Stimulated activated CD8-positive, alpha-beta memory T cell treated with anti-CD3 and anti-CD28 coated beads, Interleukin-15, amount 100 ng/mL, for 24 hours (primary cell): ENCODE measurements at places on chromosomes 2 and 18.

DNA sequence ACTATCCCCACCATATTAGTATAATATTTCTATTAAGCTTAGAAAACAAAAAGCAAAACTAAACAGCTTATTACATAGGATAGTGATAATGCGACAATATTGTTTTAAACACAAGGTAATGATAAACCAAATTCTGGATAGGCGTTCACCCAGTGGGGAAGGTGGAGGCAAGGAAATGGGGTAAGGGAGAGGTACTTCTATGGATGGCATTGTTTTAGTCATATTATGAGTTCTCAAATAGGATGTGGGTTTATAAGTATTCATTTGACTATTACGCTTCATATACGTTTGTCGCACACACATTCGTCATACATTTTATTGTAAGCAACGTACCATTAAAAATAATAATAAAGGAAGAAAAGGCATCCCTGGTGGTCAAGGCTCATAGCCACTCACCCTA, 88.8 kb upstream of the DNMT3A start:
- DNase-seq, result no peak

DNA sequence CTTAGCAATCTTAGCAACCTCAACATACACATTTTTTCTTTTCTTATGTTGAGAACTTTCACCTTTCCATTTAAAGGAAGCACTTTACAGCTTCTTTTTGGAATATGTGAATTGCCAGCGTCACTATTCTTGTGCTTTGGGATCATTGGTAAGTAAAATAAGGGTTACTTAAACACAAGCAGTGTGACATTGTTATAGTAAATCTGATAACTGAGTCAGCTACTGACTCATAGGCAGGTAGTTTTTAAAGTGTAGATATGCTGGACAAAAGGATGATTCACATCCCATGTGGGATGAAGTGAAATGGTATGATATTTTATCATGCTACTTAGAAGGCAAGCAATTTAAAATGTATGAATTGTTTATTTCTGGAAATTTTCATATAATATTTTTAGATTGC, 637.2 kb downstream of the DCDC2C start:
- DNase-seq, result no peak

DNA sequence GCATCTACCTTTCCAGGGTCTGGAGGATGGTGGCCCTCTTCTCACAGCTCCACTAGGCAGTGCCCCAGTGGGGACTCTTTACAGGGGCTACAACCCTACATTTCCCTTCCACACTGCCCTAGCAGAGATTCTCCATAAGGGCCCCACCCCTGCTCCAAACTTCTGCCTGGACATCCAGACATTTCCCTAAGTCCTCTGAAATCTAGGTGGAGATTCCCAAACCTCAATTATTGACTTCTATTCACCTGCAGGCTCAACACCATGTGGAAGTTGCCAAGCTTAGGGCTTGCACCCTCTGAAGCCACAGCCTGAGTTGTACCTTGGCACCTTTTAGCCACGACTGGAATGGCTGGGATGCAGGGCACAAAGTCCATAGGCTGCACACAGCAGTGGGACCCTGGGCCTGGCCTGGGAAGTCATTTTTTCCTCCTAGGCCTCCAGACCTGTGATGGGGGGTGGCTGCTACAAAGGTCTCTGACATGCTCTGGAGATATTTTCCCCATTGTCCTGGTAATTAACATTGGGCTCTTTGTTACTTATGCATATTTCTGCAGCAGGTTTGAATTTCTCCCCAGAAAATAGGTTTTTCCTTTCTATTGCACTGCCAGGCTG, 53.7 kb upstream of the ST3GAL5 start:
- DNase-seq, result no peak

DNA sequence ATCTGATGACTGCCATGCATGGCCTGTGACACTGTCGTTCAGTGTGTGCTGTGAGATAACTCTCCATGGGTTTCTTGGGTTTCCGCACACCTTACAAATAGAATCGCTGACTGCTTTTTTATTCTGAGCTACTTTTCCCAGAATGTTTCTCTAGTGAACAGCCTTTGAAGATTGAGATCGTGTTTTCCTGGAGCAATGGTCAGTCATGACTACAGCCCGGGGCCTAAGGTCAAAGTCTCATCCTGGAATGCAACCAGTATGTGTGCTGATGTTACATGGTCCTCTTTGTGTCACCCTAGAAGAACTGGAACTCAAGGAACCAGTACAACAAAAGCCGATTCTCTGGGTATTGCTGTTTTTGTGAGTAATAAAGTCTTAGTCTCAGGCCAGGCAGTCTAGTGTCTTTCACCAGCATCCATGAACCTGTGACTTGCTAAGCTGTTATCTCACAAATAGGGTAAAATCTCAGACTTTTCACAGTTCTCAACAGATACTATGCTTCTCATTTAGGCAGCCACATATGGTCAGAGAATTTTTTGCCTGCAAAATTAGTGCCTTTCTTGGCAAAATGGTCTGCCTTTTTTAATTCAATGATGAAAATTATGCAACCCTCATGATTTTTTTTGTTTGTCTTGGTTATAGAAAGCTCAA, 124.9 kb upstream of the PIEZO2 start:
- DNase-seq, result no peak

GRCh38 chr2:32360416-32360815, 3.6 kb downstream of the BIRC6 start:
- no peak for DNase-seq

- no peak for DNase-seq
These were observed 62.5 kb downstream of the TGOLN2 start for GRCh38 chr2:85265304-85265703.
